Right atrium auricular region (tissue), 2 donors: ENCODE measurements at places on chromosomes 3 and 15. TPM values are rescaled to one million over a fixed set of nuclear protein-coding genes. Genes with fewer than 3 reads are reported as not detected.

DNA sequence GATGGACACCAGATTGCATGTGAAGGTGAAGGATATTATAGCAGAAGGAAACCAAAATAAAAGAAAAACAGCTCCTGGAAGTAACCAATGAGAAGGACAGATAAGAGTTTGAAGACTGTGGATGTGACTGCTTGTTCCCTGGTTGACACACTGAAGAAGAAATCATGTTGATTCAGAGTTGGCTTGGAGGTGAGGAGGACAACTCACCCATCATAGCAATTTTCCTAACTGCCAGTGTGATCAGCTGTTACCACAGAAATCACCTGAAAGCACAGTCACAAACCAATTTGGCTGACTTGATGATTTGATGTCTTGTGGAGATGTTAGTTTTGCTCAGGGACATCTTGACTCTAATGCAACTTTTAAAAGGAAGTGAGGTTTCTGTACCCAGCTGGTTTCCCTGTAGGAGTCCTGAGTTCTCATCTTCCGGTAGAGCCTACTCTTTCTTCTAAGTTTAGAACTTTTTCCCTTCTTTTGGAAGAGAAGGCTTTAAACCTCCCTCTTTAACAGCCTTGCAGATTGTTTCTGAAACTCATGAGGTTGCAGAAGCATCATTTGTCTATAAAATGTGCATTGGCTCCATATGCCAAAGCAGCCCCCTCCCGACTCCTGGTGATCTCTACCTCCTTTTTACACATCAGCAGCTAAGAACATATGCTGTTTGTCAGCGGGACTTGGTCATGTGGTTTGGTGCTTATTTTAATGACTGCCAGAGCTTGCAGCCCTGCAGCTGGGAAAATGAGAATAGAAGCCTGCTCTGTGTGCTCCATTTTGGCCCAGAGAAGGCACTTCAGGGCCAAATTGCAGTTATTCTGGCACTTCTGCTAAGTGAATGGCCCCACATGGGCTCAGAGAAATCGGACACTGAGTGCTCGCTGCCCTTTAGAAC lies 10.3 kb downstream of the ATG7 start:
- no peaks in the 10 kb centered on the region for H3K27me3 ChIP-seq
- H3K4me1 ChIP-seq, result peaks cover 26% of the 10 kb centered on the region
- no peak overlapping the region for H3K27ac ChIP-seq
- no peaks in the 10 kb centered on the region for H3K36me3 ChIP-seq

- peaks cover 23% of the 10 kb centered on the region for H3K4me1 ChIP-seq
- H3K4me3 ChIP-seq, result no peak overlapping the region
- no peak for DNase-seq
- H3K27me3 ChIP-seq, result no peaks in the 10 kb centered on the region
Observed at GRCh38 chr3:69178838-69179739, 56.7 kb upstream of the LMOD3 start.

- H3K27ac ChIP-seq, result no peak overlapping the region
- no peaks in the 10 kb centered on the region for H3K36me3 ChIP-seq
- no peaks in the 10 kb centered on the region for H3K27me3 ChIP-seq
- no peaks in the 10 kb centered on the region for H3K4me1 ChIP-seq
- H3K4me3 ChIP-seq, result no peak overlapping the region
Observed at GRCh38 chr3:171782617-171783016, 27.7 kb downstream of the PLD1 start.

GRCh38 chr15:50907601-50908208 lies 778 bp upstream of the AP4E1 start:
- H3K27ac ChIP-seq, result peak overlapping the region; percentile 91
- H3K36me3 ChIP-seq, result peaks cover 7% of the 10 kb centered on the region

DNA sequence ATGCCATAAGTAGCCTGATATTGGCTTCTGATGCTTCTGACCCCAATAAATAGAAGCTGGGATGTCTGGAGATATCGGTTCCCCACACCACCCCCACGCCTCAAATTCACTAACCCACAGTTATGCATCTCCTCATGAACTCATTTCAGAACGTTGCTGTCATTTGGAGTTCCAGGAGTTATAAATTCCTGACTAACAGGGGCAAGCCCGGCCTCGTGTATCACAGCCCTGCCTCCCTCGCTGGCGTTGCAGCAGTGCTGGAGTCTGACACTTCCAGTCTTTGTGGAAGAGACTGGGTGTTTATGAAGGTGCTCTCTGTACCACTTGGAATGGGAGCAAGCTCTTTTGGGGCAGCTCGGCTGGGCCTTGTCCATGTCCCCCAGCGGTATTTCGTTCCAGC lies 101.0 kb downstream of the ANP32A start:
- DNase-seq, result no peak
- H3K36me3 ChIP-seq, result no peaks in the 10 kb centered on the region
- H3K4me1 ChIP-seq, result no peaks in the 10 kb centered on the region
- H3K27ac ChIP-seq, result no peak overlapping the region
- no peaks in the 10 kb centered on the region for H3K27me3 ChIP-seq

GRCh38 chr15:23897091-23897490 lies 210.0 kb upstream of the NDN start:
- H3K36me3 ChIP-seq, result no peaks in the 10 kb centered on the region
- no peaks in the 10 kb centered on the region for H3K27me3 ChIP-seq
- H3K4me3 ChIP-seq, result peak overlapping the region; percentile 2
- no peak for DNase-seq
- no peaks in the 10 kb centered on the region for H3K4me1 ChIP-seq

ISL2 gene
- total RNA-seq, result not detected

TGM5 gene
- total RNA-seq, result 0.15 TPM

KLHL6 gene
- 0.41 TPM for total RNA-seq

PLSCR2 gene
- not detected for total RNA-seq

CCR2 gene
- total RNA-seq, result 2.1 TPM
